Non-pigmented ciliary epithelial cell (primary cell): ENCODE measurements at places on chromosomes 12 and 14.

GRCh38 chr14:87158283-87158682, 834.7 kb downstream of the GALC start:
- DNase-seq = no peak

DNA sequence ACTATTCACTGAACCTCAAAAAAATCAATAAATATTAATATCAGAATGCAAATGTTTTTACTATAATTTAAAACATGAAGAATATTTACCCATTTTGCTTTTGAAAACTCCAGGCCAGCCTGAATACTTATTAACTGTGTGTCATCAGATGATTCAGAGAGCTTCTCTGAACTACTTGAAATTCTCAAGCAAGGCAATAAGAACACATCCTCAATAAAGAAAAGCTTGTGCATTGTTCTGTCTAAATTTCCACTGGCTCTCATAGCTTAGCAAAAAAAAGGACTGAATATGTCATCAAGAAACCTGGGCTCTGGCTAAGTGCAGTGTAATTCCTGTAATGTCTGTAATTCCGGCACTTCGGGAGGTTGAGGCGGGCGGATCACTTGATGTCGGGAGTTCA, 194.1 kb downstream of the BTG1 start:
- DNase-seq = no peak

DNA sequence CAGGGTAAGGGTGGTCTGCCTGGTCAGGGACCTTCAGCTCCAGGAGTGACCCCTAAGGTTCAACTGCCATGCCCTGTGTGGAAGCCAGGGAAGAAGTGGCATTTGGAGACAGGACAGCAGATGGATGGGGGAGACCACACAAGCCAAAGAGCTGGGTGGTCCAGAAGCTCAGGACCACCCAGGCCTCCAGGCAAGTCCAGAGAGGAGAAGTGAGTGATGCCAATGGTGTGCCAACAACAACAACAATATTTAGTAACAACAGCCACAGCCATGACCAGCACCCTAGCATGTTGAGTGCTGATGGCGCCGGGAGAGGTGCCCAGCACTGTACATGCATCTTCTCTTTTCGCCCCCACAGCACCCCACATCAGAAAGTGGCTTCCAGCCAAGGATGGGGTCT, 113.7 kb downstream of the ESRRB start:
- DNase-seq = no peak

GRCh38 chr12:123840765-123841425, 78.8 kb downstream of the DNAH10 start:
- no peak for DNase-seq

GRCh38 chr14:52974406-52974805, 23.6 kb upstream of the FERMT2 start:
- no peak for DNase-seq

DNA sequence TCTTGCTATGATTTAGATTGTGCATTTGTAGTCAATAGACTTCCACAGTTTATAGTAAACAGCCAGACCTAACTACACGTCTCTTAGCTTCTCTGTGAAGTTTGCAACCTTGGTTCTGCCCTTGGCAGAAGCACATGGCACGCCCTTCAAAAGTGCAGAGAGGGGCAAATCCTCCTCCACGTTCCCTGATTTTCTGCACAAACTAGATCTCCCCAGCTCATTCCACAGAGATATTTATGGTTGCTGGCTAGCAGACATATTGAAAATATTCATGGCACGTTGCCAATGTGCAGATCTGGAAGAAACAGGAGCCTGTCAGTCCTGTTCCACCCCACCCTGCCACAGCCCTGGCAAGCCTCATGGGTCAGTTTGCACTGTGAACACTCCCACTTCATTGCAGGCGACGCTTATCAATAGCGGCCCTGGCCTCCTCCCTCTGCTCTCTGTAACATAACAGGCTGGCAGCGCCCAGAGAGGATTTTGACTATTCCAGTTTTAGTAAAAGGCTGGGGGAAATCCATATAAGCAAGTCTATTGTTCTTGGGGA, 6.5 kb upstream of the LGALS3 start:
- DNase-seq = no peak

- no peak for DNase-seq
Observed at GRCh38 chr12:120710805-120711296, 593 bp downstream of the UNC119B start.

DNA sequence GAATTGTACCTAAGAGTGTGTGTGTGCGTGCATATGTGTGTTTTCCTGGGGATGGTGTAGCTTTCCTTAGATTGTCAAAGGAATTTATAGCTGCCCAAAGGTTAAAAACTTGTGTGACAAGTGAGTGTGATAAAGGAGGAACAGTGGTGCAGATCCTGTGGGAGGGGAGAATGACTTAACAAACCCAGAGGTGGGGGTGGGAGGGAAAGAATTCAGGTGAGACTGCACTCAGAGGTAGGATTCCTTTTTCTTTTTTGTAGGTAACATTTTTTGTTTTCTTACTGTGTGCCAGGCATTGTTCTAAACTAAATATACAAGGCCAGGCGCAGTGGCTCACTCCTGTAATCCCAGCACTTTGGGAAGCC, 45.3 kb upstream of the SINHCAF start:
- no peak for DNase-seq

DNA sequence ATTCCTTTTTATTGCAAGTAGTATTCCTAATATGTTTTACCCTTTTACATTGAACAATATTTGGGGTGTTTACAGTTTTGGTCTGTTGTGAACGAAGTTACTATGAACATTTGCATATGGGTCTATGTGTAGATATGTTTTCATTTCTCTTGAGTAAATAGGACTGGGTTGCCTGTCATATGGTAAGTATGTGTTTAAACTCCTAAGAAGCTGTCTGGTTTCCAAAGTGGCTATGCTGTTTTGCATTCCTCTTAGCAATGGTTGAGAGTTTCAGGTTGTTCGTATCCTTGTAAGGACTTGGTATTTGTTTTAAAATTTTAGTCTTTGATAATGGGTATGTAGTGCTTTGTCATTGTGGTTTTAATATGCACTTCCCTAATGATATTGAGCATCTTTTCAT, 6.3 kb downstream of the METAP2 start:
- DNase-seq = peak; percentile 38

DNA sequence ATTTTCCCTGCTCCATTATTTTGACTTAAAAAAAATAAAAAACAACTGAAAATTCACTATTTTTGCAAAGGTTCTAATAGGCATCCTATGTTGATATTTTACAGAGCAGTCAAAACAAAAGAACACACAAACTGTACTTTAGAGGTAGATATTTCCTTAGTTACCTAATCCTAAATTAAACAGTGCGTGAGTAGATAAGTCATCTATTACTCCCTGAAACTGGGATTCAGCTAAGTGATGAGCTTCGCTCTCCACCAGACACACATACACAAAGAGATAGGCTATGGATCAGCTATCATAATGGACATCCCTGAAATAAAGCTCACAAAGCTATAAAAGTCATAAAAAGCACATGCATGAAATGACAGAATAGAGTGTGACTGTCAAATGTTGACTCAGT, 398.7 kb downstream of the SOX5 start:
- DNase-seq = no peak

DNA sequence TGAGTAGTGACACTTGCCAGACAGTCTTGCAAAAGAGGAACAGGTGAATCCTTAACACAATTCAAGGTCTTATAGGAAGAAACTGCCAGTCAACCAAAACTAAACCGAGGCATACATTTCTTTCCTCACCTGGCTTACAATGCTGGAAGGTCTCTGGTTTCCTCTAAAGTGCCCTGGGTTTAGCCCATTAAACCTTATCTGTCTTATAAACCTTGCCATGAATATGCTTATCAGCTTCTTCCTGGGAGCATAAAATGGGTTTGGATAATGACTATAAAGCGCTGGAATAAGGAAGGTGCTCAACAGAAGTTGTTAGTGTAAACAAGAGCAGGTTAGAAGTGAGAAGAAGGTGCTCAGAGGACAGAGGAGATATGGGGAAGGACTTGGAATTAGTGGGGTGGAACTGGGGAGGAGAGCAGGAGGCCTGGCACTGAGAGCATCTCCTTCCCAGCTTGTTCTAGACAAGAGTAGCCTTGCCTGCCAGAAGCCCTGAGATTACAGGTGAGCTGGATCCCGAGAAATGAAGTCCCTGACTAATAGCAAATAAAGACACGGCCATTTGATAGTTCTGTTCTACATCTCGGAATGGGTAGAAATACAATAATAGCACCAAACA, 14.1 kb upstream of the GPRC5A start:
- DNase-seq = no peak

DNA sequence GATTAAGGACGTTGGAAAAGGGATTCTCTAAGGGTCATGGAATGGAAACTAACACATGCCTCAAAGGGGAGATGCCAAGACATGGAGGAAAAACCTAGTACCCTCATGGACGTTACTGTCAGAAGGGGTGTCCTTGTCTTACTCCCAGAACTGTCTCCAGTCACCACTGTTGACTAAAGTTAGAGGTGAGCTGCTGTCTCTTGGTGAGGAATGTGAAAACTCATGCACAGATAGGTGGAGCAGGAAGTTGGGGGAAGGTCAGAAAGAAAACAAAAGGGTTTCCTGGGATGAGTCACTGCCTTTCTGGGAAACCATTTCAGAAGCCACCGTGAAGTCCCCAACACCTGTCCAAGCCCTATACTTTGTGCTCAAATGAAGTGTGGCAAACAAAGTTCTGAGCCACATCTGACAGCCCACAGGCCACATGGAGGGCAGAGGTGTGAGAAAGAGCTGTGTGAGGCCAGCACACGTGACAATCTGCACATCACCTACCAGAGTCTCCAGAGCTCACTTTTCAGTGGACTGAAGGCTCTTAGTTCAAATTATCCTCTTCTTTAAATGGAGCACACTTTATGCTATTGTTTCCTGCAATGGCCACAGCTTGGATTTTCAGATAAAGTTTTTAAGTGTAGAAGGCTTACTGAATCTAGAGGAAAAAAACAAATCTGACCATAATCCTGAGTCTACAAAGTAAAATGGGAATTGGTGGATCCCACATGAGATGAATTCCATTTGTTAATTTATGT, 92.9 kb upstream of the EGLN3 start:
- no peak for DNase-seq

- DNase-seq = no peak
Observed at GRCh38 chr12:52337054-52337453, 15.9 kb upstream of the KRT83 start.

DNA sequence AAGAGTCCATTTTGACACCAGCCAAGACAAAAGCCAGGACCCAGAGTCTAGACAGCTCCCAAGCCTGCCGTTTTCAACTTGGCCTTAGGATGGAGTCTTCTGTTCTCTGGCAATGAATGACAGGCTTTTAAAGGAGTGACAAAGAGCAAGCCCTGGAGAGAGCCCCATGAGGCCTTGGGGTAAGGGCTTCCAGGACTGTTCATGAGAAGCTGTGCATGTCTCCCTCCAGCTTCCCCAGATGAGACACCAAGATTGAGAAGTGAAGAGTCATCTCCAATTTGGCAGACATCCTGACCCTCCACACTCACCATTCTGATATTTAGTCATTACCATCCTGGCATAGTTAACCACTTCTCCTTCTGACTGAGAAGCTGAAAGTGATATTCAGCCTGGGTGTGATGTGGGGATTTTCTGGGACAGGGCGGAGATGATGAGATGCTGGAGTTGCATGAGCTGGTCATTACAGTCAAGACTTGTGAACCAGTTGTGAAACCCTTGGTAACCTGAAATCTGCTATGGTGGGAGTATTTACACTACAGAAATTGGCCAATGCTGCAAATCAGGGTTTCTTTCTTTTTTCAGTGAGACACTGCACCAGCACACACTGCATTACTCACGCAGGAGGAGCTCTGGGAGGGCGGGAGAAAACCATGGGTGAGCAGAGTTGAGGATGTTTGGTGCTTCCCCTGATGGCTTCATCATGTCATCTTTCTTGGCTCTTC, 77.8 kb downstream of the VCPKMT start:
- DNase-seq = peak; percentile 77

DNA sequence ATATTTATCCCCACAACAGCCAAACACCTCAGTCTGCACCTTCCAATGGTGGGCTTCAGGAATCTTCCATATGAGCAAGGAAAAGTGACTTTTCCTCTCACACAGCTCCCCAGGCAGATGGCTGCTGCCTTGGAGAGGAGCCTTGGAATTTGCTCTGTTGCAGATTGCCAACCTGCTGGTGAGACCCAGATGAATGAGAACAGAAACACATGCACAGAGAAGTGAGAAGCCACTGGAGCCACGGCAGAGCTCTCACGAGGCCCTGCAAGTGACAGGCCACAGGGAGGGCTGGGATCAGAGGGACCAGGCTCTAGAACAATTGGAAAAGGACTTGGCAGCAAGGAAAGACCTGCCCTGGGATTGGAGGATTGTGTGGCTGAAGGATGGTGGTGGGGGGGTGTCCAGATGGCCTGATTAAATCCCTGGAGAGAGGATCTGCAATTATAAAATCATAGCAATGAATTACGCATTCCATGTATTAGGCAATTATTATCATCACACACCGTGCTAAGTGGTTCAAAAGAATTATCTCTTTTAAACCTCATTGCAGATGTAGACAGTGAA, 84.9 kb upstream of the PWP1 start:
- DNase-seq = no peak

GRCh38 chr14:94601884-94602391, 10.3 kb upstream of the SERPINA3 start:
- peak; percentile 67 for DNase-seq

DNA sequence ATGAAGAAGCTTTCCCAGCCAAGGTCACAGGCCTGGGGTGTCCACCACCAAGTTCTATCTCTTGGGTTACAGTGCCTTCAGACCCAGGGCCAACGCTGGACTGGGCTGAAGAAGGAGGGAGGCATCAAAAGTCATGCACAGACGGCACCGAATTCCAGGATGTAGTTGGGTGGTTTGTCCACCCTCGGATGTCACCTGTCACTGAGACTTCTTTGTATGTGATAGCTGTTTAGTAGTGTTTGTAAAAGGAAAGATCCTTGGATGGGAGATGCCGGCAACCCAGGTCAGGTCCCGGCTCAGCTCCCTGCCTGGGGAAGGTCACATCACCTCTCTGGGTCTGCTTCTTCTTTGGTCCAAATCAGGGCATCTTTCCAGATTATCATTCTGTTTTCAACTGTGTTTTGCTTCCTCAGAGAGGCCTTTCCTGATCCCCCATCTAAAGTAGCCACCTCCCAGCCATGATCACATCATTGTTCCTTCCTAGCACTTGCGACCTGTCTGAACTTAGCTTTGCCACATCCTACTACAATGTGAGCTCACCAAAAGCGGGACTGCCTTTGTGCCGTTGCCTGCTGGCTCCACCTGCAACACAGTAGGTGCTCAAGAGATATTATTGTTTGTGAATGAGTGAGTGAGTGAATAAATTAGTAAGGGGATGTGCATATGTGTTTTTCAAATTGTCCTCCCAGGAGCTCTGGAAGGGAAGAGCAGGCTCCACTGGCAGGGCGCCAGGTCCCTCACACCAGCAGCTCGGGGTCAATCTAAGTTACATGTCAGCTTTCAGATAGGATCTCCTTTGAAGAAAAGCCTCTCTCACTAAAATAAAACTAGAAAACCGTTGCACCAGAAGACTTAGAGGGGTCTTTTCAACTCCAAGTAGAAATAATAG, 2.1 kb downstream of the TSPAN11 start:
- no peak for DNase-seq

GRCh38 chr12:977156-977555, 13.9 kb upstream of the ERC1 start:
- DNase-seq = no peak

DNA sequence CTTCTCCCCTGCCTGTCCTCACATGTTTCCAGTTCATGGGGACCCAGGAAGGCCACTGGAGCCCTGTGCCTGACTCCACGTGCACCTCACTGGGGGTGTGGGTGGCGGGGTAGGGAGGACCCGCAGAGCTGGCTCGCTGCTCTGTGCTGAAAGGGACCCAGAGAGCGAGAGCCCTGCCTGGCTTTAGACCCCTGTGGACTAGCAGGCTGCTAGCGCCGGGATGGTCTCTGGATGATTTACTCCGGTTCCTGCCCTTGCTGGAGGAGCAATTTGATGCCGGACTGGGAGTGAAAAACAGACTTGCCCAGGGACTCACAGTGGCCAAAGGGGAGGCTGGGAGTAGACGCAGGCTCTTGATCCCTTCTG, 49.0 kb downstream of the NTF3 start:
- no peak for DNase-seq
